Heart right ventricle (tissue), 16 donors: ENCODE measurements at places on chromosomes 11 and 22. TPM values are rescaled to one million over a fixed set of nuclear protein-coding genes. Genes with fewer than 3 reads are reported as not detected.

PHF21A gene
- total RNA-seq = 25.7 TPM

OR10G7 gene
- total RNA-seq = not detected

NXPE4 gene
- total RNA-seq = not detected

INSC gene
- total RNA-seq = 0.19 TPM

OSM gene
- 0.31 TPM for total RNA-seq

MPZL3 gene
- total RNA-seq = 2.1 TPM

OR8H2 gene
- total RNA-seq = not detected

SLC22A8 gene
- total RNA-seq = not detected

DNA sequence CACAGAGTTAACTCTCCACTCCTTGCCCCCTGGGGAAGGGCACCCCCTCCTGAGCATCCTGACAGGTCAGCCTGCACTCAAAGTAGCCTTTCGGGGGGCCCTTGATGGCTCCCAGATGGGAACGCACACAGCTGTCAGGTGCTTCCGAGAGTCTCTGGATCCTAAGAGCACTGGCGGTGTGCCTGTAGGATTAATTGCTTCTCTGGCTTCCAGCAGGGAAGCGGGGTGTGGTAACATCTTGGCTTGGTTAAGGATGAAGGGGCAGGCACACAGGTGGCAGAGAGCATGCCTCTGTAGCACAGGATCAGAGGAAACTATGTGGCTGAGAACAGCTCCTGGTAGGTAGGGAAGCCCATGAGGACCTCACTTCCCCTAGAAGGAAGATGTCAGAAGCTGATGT is 199.8 kb downstream of the MIAT start:
- DNase-seq = no peak

DNA sequence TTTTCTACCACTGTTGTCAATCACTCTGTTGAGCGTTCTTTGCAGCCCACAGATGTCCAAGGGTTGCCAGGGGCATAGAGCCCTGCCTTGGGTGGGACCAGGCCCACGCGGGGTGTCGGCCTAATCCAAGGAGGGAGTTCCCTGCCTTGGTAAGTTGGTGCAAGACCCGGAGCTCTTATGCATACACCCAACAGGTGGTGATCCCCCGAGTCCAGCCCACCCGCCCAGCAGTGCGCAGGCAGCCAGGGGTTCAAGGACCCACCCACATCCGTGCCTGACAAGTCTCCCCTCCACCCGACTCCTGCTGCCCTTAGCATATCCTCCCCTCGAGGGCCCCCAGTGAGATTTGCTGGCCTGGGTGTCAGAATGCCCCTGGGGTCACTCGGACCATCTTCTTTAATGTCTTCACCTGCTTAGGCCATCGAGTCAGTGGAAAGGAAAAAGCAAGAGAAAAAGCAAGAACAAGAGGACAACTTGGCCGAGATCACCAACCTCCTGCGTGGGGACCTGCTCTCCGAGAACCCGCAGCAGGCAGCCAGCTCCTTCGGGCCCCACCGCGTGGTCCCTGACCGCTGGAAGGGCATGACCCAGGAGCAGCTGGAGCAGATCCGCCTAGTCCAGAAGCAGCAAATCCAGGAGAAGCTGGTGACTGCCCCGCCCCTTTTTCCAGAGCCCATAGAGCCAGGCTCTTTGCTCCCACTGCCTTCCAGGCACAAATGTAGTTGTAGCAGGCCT is 12.2 kb downstream of the RIBC2 start:
- no peak for DNase-seq

GRCh38 chr11:121451986-121452608 is at the start of gene SORL1:
SORL1 (plus strand) TSS chr11:121452314; CDS start chr11:121452332, 18 bp downstream.
- peak; percentile 66 for DNase-seq

DNA sequence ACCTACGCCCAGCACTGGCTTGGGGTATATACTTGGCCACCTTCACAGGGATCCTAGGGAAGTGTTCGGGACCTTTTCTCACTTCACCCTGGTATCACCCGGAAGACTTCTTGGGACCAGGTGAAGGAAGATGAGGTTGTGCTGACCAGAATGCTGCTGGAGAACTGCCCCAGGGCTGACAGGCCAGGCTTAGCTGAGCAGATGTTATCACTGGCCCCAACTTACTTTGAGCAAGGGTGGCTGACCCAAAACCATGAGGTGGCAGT is 4.5 kb downstream of the FTH1 start:
- DNase-seq = no peak

DNA sequence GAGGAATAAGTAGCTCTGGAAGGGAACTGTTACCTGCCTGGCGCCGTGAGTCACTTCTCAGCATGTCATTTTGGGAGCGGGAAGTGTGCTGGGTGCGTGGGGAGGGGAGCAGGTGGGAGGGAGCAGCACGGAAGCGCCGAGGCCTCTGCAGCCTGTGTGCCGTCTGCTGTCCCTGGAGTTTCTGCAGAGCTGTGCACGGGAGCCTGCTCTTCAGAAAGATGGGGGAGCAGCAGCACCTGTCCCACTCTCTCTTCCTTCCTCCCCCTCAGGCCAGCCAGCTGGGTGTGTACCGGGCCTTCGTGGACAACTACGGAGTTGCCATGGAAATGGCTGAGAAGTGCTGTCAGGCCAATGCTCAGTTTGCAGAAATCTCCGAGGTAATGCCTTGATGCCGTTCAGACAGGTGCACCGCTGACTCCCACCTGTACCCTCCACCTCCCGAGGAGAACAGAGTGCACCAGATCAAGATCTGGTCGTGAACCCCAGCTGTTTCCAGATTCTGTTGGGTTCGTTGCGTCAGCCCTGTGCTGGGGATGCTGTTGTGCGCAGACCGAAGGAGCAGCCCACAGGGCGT is 87.9 kb downstream of the BCR start:
- DNase-seq = no peak

GRCh38 chr22:32622004-32622743 is 147.6 kb downstream of the FBXO7 start:
- peak; percentile 50 for DNase-seq

DNA sequence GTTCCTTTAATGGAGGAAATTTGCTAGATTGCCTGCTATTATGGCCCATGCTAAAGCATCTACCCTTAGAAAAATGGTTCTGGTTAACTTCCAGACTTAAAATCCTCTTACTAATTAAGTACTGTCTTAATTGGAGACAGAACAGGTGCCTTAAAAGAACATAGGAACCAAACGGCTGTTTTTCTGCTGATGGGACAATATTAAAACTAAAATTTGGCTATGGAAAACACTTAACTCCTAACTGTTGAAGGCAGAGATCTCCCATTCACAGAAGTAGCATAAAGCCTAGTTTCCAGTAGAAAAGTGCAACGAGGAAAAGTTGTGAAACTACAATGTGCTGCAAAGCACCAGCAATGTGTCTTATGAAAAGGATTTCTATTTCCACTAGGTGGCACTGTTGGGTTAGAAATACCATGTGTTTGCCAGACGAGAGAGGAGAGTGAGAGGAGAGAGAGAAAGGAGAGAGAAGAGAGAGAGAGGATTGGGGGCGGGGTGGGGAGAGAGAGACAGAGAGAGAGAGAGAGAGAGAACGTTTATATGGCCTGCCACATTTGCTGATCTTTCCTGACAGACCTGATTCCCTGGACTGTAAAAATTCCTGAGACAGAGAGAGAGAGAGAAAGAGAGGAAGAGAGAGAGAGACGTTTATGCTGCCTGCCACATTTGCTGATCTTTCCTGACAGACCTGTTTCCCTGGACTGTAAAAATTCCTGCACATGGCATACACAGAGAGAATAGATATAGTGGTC is 51.5 kb downstream of the FAM181B start:
- DNase-seq = no peak

- DNase-seq = no peak
Observed at GRCh38 chr11:81787584-81788049, 946.0 kb downstream of the FAM181B start.

GRCh38 chr22:21444701-21445436 is 22.3 kb upstream of the TMEM191C start:
- peak; percentile 1 for DNase-seq
